ENCODE measurements at places on chromosomes 3 and 15. TPM values are rescaled to one million over a fixed set of nuclear protein-coding genes. Genes with fewer than 3 reads are reported as not detected.

The BOC gene
- total RNA-seq = 3.0 TPM

The DGKG gene
- 39.6 TPM for total RNA-seq

The SLC24A5 gene
- not detected for total RNA-seq

The ALDH1A3 gene
- total RNA-seq = 2.7 TPM

The AGTR1 gene
- total RNA-seq = 1.8 TPM

The CHL1 gene
- 10.4 TPM for total RNA-seq

The SERPINI1 gene
- total RNA-seq = 4.5 TPM

The GHSR gene
- not detected for total RNA-seq

The FILIP1L gene
- 133 TPM for total RNA-seq

The LTF gene
- 7.7 TPM for total RNA-seq

The DOCK3 gene
- 5.5 TPM for total RNA-seq

The EID1 gene
- 255 TPM for total RNA-seq

The ARHGEF26 gene
- total RNA-seq = 0.75 TPM

The PRICKLE2 gene
- 11.5 TPM for total RNA-seq

The MME gene
- total RNA-seq = 3.7 TPM

The CKMT1A gene
- not detected for total RNA-seq
